ENCODE measurements at places on chromosomes 5 and 9. TPM values are rescaled to one million over a fixed set of nuclear protein-coding genes. Genes with fewer than 3 reads are reported as not detected.

DNA sequence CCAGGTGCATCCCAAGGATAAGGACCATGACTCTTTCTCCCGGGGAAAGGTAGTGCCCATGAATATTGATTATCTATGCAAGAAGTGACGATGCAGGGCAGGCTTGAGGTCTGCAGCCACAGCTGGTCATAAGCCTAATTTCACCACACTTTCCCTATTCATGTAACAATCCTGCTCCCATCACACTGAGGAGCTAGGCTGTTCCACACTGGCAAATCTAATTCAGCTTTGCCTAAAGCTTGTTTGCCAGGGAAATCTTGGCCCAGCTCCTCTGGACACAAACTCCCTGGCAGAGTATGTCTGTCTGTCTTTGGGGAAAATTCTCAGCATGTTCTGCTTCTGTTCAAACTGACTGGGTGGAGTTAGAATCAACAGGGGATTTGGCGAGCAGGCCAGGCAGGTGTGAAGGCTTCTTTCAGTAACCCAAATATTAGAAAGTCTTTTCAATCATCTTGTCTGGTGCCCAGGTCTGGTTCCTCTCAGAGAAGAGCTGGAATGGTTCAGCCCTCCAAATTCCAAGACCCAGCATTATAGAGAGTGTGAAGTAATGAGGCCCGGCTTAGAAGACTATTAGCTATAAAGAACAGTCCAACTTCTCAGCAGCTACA is 88.5 kb upstream of the SPDL1 start:
- DNase-seq = no peak

DNA sequence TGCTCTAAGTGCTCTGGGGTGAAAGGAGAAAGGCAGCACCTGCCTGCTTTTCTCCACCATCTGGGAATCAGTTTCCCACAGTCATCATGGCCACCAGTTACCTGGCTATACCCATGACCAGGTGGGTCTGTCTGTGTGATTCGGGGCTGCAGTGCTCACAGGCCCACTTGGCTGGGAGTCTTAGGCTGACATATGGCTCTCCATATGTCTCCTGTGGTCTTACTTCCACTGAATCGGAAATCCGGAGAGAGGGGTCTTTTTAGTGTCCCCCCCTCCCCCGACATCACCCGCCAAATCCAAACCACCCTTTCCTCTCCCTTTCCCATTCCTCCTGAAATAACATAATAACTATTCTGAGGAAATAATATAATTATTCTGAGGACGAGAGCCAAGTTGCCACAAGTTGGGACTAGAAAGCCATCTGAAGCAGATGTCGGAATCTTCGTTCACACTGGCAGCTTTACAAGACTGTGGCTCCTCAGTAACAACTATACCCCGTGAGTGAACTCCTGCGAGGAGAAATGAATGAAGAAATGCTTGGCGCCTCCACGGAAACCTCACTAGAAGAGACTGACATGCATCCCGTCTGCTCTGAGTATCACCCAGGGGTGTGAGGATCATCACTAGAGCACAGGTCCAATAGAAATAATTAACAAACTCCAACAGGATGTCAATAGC is 143.4 kb downstream of the MYO10 start:
- no peak for DNase-seq

The MTX3 gene
- 14.0 TPM for total RNA-seq

GRCh38 chr9:16866587-16866986 is 3.9 kb downstream of the BNC2 start:
- peak; percentile 23 for DNase-seq

DNA sequence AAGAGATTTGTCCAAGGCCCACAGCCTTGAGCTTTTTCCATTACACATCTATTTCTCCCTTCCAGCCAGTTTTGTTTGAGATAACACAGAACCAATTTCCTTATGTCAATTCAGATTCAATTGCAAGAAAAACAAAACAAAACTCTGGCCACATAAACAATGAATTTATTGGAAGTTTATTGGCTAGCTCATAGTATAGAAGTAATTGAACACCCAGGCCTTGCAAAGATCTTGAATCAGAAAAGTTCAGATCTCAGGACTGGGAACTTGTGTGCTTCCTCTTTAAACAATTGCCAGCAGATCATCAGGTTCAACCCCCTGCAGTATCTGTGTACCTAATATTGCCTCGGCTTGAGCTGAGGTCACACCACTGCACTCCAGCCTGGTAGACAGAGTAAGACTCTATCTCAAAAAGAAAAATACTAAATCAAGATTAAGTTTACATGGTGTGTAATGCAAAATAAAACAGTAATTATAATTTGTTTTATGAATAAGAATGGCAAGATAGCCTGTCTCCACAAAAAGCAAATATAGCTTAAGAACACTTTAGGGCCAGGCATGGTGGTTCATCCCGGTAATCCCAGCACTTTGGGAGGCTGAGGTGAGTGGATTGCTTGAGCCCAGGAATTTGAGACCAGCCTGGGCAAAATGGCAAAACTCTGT is 4.1 kb upstream of the ZCCHC10 start:
- no peak for DNase-seq

The CCNI2 gene
- 0.24 TPM for total RNA-seq

- no peak for DNase-seq
Observed at GRCh38 chr9:80796632-80797031, 892.7 kb downstream of the TLE1 start.

The GLDC gene
- total RNA-seq = 8.9 TPM

DNA sequence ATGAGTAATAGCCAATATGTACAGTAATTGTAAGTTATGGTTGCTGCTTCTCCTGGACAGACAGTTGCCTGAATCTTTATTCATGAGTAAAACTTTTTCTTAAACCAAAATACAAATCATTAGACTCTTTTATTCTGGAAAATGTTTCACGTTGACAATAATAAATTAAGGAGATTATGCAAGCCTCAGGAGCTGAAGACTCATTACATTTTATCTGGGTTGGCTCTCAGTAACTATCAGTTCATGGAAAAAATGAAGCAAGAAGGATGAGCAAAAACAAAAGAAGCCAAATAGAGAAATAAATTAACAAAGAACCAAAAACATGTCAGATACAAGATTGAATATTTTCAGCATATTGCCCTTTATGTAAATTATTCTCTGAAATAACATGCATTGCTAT is 88.9 kb upstream of the PRR16 start:
- peak; percentile 14 for DNase-seq

Measured in astrocyte (in vitro differentiated cells and primary cell).